Progenitor cell of endocrine pancreas (in vitro differentiated cells): ENCODE measurements at places on chromosomes 7 and 10. TPM values are rescaled to one million over a fixed set of nuclear protein-coding genes. Genes with fewer than 3 reads are reported as not detected.

- no peak overlapping the region for H3K4me3 ChIP-seq
- H3K27me3 ChIP-seq = peaks cover under 1% of the 10 kb centered on the region
- H3K27ac ChIP-seq = no peak overlapping the region
- DNase-seq = no peak
Measured at GRCh38 chr10:31749981-31750840, 178.4 kb downstream of the ARHGAP12 start.

The SLC26A5 gene
- total RNA-seq = 0.17 TPM in 1 of 2 replicates, not detected in the other

- no peak overlapping the region for H3K27ac ChIP-seq
- no peaks in the 10 kb centered on the region for H3K36me3 ChIP-seq
- no peak for DNase-seq
- H3K4me1 ChIP-seq = no peaks in the 10 kb centered on the region
- no peak overlapping the region for H3K4me3 ChIP-seq
- no peaks in the 10 kb centered on the region for H3K27me3 ChIP-seq
Measured at GRCh38 chr10:90398566-90398965, 459.3 kb downstream of the HTR7 start.

The KCP gene
- total RNA-seq = 6.8 and 8.5 TPM in 2 replicates

DNA sequence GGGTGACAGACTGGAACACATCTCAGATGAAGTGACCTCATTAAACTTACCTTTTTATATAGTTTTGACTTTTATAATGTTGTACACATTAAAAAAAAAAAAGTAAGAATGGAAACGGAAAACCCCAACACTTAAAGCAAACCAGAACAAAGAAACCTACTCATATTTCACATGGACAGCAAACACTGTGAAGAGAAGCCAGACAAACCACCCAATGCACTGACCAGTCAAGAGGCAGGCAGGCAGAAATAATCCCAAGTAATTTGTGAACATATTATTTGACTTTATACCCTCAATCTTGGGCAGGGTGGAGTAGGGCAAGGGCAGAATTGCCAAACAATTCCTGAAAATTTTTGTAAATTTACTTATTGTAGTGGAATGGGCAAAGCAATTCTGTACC, 39.8 kb downstream of the WAPL start:
- peaks cover 7% of the 10 kb centered on the region for H3K36me3 ChIP-seq
- no peak for DNase-seq
- no peak overlapping the region for H3K27ac ChIP-seq
- no peaks in the 10 kb centered on the region for H3K27me3 ChIP-seq
- no peak overlapping the region for H3K4me3 ChIP-seq
- no peaks in the 10 kb centered on the region for H3K4me1 ChIP-seq

DNA sequence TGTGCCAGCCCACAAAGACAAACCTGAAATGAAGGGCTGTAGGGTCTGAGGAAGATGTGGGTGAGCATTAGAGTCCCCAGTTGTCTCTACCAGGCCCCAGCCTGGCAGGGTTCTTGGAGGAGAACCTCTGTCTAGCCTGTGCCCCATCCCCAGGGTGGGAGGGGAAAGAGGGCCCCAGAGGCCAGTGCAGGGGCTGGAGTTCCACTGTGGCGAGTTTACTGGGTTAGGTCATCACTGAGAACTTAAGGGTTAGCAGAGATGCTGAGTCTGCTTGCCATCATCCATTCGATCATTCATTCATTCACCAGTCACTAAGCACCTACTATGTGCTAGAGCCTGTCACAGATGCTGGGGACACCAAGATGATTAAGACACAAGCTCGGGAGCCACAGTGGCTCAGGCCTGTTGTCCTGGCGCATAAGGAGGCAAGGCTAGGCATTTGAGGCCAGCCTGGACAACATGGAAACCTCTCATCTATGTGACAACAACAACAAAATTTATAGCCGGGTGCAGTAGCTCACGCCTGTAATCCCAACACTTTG, 2.6 kb downstream of the ANKRD2 start:
- no peaks in the 10 kb centered on the region for H3K36me3 ChIP-seq
- no peak for DNase-seq
- no peak overlapping the region for H3K4me3 ChIP-seq
- no peak overlapping the region for H3K27ac ChIP-seq

GRCh38 chr7:142753366-142753765, 4.1 kb downstream of the PRSS1 start:
- H3K4me3 ChIP-seq = no peak overlapping the region
- no peak for DNase-seq
- H3K27me3 ChIP-seq = peaks cover 5% of the 10 kb centered on the region
- H3K4me1 ChIP-seq = peaks cover 10% of the 10 kb centered on the region
- H3K36me3 ChIP-seq = peaks cover 3% of the 10 kb centered on the region

GRCh38 chr7:138226745-138227279, 150.6 kb downstream of the AKR1D1 start:
- no peak for DNase-seq
- H3K27ac ChIP-seq = no peak overlapping the region
- H3K27me3 ChIP-seq = no peaks in the 10 kb centered on the region
- peaks cover 9% of the 10 kb centered on the region for H3K36me3 ChIP-seq
- peaks cover 3% of the 10 kb centered on the region for H3K4me1 ChIP-seq
- no peak overlapping the region for H3K4me3 ChIP-seq

DNA sequence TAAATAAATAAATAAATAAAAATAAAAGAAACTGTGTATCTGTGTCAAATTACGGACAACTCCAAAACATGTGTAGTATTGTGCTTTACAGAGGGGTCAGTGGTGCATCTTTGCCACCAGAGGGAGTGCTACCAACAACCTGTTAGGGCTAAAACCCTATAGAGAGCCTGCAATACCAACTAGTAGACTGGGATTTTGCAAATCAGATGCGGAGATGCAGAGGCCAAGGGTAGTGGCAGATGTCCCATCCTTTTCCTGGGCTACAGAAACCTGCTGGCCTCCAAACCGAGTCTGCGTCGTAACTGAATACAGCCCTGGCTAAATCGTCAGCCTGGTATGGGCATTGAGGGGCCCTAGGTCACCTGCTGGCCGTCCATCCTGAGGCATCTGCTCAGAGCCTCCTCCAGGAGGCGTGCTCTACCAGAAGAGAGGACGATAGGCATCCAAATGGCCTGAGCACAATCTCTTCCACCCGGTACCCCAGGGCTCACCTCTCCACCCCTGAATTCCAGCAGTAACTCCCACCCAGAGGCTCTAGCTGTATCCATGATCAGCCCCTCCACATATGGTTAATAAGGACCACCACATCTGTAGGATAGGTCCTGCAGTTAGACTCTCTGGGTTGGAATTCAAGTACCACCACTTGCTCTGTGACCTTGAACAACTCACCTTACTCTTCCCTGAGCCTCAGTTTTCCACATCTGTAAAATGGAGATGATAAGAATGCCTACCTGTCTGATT, 6.2 kb upstream of the RRP12 start:
- peak overlapping the region; percentile 46 for H3K4me3 ChIP-seq

The PLAU gene
- 0.38 and 0.93 TPM in 2 replicates for total RNA-seq

DNA sequence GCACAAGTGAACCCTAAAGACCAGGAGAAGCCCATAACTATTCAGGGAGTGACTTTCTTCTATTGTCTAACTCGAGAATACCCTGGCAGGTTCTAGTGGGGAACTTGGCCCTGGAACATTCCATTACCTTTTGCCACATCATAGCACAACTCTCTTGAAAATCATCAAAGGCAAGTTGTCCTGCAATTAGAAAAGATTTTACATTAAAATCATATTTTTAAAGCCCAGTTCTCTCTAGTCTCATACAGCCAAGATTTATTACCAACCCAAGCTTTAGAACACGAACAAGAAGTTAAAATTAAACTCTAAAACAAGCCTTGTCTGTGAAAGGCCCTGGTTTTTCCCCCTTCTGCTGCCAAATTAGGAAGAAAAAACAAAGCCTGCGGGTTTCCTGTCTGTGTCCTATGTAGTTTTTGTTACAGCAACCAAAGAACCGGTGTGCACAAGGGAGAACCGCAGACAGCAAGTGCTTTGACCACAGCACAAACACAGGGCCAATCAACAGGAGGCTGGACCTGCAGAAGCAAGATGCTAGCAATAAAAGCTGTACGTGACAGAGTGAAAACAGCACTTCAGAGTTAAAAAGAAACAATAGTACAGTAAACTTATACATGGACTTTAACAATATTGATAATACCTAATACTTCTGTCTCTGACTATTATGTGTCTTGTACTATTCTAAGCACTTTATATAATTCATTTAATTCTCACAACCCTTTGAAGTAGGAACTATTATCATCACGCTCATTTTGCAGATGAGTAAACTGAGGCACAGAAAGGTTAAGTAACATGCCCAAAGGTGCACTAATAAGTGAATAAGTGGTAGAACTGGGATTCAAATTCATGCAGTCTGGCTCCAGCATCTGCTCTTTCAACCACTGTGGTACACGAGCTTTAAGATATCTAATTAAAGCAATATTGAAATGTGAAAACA, 65.8 kb downstream of the STK17A start:
- H3K27ac ChIP-seq = peak overlapping the region; percentile 71
- H3K4me3 ChIP-seq = no peak overlapping the region
- H3K36me3 ChIP-seq = peaks cover 28% of the 10 kb centered on the region
- no peak for DNase-seq
- peaks cover 1% of the 10 kb centered on the region for H3K4me1 ChIP-seq
- H3K27me3 ChIP-seq = no peaks in the 10 kb centered on the region

DNA sequence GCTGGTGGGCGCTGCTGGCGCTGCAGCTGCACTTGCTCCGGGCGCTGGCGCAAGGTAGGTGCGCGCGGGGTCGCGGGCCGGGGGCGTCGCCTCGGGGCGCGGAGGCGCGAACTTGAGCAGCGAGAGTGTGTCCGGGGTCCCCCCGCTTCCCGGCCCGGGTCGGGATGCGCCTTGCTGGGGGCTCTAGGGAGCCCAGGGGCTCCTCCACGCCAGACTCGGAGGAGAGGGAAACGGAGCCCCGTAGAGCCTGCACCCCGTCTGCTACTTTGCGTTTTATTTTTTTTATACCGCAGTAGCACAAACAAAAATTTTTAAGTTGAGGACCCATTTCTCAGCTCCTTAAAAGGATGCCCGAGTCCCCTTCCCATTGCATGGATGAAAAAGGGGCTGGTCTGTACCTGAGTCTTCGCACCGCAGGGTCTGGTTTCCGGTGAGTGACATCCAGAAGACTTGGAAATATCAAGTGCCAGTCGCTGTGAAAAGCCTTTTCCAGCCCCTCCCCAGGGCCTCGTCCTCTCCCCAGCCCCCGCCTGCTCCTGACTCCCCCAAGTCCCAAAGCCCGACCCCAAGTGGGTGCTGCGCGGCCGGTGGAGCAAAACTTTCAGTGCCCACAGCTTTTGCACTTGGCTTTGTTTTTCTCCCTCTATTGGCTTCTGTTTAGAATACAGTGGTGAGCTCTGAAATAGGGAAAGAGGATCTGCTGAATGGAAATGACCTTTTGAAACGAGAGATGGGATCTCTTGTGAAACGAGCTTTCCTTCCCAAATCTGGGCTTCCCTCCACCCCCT, 973 bp downstream of the SDK1 start:
- peak; percentile 29 for DNase-seq
- peak overlapping the region; percentile 86 for H3K4me3 ChIP-seq
- H3K36me3 ChIP-seq = no peaks in the 10 kb centered on the region
- H3K4me1 ChIP-seq = peaks cover 31% of the 10 kb centered on the region
- H3K27me3 ChIP-seq = peaks cover 10% of the 10 kb centered on the region
- peak overlapping the region; percentile 92 for H3K27ac ChIP-seq

DNA sequence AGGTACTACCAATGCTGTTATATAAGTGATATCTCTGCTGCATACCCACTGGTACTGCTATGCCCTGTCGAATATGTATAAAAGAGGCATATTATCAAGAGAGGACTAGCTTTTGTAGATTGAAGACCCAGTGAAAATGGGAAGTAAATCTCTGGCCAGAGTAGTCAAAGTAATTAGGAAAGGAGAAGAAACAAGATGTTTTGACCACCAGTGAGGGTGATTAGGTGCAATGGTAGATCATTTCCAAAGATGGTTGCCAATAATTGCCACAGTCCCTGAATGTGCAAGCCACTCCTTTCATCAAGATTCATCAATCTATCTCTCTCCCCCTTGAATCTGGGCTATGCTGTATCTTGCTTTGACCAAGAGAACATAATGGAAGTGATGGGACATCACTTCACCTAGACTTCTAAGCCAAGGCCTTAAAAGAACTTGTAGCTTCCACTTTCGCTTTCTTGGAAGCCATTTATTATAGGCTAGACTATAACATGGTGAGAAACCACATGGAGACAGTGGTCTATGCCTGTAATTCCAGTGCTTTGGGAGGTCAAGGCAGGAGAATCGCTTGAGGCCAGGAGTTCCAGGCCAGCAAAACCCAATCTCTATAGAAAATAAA, 52.6 kb upstream of the ST8SIA6 start:
- H3K27ac ChIP-seq = no peak overlapping the region
- no peak for DNase-seq
- peaks cover 7% of the 10 kb centered on the region for H3K27me3 ChIP-seq
- no peak overlapping the region for H3K4me3 ChIP-seq

GRCh38 chr7:129843365-129843898, 109.3 kb downstream of the UBE2H start:
- peaks cover 7% of the 10 kb centered on the region for H3K36me3 ChIP-seq
- no peaks in the 10 kb centered on the region for H3K27me3 ChIP-seq
- no peak overlapping the region for H3K4me3 ChIP-seq
- H3K4me1 ChIP-seq = peaks cover 21% of the 10 kb centered on the region
- DNase-seq = no peak
- H3K27ac ChIP-seq = peak overlapping the region; percentile 50

The FRMPD2 gene
- total RNA-seq = 1.2 and 2.1 TPM in 2 replicates

The IL2RA gene
- not detected in 2 replicates for total RNA-seq

DNA sequence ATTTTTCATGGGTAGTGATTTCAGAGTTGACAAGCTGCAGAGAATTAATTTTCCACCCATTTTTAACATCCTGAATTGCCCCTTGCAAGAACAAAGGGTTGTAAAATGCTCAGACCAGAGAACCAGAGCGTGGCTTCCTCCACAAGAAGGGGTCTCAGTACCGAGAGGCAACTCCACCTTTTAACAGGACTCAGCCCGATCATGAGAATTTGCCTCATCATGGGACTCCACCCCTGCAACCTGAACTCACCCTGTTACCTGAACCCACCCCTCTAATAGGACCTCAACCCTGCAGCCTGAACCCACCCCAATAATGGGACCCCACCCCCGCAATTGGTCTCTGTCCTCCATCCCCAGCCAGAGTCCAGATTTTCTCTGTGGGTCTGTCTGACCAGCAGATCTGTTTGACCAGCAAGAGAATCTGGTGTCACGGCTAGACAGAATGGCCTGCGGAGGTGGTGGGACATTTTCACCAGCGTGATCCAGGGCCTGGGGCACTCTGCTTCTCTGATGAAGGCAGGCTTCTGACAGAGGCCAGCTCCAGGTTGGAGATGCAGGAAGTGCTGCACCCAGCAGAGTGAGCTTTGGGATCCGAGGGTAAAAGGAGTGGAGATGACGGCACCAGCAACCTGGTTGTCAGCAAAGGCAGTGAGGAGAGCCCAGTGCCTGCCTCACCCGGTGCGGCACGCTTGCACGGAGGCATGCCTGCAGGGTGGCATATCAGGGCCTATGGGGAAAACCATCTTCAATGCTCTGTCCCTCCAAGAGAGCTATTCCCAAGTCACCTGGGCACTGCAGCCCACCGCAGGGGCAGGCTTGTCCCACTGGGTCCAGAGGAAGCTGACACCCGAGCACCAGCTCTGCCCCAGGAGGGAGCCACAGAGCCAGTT, 136.6 kb downstream of the TCERG1L start:
- H3K4me1 ChIP-seq = no peaks in the 10 kb centered on the region
- H3K27ac ChIP-seq = no peak overlapping the region
- peaks cover 5% of the 10 kb centered on the region for H3K27me3 ChIP-seq
- H3K4me3 ChIP-seq = no peak overlapping the region
- no peaks in the 10 kb centered on the region for H3K36me3 ChIP-seq

The SORCS3 gene
- 0.24 and 0.31 TPM in 2 replicates for total RNA-seq

The NXPH1 gene
- not detected in 2 replicates for total RNA-seq
